NCI-H2081 (cell line): ENCODE measurements at places on chromosomes 11 and 22.

DNA sequence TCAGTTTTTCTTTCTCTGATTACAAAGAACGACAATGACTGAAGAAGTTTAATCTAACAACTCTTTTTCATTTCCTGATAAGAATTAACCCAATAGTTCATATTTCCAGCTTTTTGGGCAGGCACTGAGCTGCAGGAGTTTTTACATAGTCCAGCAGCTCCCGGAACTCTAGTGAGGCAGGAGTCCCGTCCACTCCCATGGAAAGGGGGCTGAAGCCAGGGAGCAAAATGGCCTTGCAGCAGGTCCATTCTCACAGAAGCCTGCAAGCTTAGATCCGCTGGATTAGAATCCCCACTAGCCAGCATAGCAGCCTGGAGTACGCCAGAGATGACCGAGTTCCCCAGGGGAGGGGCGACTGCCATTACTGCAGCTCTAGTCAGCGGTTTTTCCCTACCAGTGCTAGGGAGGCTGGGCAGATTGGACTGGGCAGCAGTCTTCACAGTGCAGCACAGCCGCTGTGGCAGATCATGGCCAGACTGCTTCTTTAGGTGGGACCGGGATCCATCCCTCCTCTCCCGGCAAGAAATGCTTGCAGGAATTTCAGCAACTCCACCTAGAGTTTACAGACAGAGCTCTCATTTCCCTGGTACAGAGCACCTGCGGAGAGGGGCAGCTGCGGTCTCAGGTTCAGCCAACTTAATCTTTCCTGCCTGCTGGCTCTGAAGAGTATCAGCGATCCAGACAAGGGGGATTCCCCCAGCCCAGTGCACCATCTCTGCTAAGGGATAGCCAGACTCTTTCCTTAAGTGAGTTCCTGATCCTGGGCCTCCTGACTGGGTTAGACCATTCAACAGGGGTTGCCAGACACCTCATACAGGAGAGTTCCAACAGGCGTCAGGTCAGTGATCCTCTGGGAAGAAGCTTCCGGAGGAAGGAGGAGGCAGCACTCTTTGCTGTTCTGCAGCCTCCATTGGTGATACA, 742 bp upstream of the CASP4 start:
- DNase-seq, result peak; percentile 25

GRCh38 chr22:37778370-37779009, 29.2 kb upstream of the GCAT start:
- no peak for DNase-seq

DNA sequence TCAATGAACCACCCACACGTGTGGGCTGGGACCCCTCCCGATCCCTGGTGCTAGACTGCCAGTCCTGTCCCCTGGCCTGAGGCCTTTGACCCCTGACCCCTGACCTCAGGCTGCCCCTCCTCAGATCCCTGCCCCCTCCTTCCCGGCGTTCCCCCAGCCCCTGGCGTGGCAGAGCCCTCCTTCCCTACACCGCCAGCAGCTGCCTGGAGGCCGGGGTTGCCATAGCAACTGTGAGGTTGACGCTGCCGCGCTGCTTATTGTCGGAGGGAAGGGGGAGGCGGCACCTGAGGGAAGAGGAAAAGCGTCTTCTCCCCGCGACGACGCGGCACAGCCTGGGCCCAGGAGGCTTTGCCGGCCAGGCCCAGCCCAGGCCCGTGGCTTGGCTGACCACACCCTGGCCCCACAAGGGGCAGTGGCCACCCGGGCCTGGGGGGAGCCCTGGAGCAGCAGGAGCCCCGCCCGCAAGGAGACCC, 32.6 kb downstream of the SHANK3 start:
- DNase-seq, result peak; percentile 70

DNA sequence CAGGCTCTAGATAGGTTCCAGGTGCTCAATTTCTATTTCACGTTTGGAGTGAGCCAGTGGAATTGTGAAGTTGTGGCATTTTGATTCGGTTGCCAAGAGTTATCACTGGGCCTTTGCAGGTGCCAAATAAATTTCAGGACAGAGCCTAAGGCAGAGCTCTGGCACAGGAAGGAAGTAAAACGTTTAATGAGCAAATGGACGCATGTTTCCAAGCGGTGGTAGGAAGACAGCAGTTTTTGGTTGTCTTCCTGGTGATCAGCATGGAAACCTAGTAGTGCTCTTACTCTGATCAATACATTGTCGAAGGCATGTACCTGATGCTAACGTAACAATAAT, 452 bp downstream of the BIRC3 start:
- no peak for DNase-seq

- no peak for DNase-seq
These were observed 1.6 kb downstream of the IFITM10 start for GRCh38 chr11:1748636-1749394.

DNA sequence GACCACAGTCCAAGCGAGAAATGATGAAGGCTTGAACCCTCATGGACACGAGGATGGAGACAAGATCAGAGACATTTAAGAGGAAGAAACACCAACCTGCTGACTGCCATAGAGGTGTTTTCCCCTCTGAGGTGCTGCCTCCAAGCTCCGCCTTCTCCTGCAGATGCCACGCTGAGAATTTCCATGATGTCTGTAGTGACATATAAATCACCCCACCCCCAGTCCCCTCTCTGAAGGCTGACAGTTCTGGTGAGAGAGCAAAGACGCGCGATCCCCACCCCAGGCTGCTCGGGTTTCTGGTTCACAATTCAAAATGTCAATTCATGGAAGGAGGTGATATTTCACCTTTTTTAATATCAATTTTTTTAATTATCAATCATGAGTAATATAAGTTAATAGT, 28.2 kb downstream of the LRRC32 start:
- no peak for DNase-seq

DNA sequence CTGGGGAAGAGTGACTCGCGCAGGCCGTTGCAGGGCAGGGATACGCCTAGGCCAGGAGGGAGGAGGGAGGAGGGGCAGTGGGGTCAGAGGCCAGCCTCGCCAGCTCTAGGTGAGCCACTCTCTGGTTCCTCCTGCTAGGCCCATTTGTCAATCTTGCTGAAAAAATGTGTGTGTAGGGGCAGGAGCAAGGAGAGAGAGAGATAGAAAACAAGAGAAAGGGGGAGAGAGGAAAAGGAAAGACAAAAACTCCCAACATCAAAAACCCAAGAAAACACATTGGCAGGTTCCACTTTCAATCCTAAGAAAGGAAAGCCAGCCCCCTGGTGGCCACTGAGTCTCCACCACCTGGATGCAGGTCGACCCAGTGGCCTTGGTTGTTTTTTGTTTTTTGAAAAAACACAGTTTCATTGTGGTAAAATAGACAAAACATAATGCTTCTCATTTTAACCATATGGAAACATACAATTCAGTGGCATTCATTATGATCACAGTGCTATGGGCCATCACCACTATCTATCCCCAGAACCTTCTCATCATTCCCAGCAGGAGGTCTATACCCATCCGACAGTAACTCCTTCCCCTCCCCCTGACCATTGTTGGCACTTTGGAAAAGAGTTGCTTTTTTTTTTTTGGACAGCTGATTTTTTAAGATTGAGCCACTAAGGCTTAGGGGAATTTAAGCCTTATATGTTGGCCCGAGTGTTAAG, 10.9 kb downstream of the OMP start:
- peak; percentile 8 for DNase-seq

GRCh38 chr11:116357784-116358544, 414.8 kb downstream of the BUD13 start:
- no peak for DNase-seq

GRCh38 chr11:132559331-132560036, 972.8 kb downstream of the OPCML start:
- no peak for DNase-seq

- no peak for DNase-seq
These were observed 101.9 kb upstream of the ANO3 start for GRCh38 chr11:26229981-26230380.

DNA sequence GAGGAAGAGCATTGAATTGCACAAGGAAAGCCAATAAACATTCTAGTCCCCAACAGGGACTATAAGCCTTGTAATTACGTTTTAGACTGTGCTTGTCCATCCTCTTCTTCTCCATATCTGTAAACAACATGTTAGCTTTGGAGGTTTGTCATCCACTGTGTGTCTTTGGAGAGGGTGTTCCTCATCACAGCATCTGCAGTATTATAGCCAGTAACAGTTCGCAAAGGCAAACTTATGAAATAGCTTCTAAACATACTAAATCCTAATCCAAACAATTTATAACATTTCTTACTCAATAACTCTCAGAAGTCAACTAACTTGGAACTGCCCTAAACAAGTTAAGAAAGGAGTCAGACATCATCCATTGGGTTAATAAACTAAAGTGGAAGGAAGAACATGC, 10.3 kb upstream of the BDNF start:
- DNase-seq, result no peak

DNA sequence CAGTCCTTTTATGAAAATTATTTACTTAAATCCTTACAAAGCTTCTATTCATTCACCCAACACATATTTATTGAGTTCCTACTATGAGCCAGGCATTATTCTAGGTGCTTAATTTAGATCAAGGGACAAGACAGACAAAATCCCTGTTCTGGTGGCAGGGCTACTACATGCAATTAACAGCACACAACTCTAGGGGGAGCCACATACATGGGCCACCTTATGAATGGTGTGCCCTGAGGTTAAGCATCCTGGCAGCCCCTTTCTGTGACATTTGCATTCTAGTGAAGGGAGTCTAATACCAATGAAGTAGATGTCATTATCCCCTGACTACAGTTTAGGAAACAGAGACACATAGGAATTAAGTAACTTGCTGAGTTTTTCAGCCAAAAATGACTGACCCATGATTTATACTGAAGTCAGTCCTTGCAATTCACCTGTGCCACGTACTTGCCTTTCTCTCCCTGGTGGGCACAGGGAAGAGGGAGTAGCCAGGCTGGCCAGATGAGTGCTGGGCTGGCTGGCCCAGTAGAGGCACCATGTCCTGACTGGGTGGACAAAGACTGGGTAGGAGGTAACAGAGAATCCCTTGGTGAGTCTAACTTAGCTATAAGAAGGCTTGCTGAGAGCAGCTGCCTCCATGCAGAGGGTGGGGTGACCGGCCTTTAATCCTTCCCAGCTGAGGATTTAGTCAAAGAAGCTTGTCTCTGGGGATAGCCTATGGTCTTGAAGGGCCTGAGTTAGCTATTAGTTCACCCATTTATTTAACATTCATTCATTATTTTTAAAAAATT, 52.0 kb upstream of the ELF5 start:
- DNase-seq, result peak; percentile 12

GRCh38 chr22:20867179-20868024, 8.6 kb downstream of the SNAP29 start:
- no peak for DNase-seq

- DNase-seq, result no peak
These were observed 193.3 kb downstream of the TRPC6 start for GRCh38 chr11:101390539-101390938.

DNA sequence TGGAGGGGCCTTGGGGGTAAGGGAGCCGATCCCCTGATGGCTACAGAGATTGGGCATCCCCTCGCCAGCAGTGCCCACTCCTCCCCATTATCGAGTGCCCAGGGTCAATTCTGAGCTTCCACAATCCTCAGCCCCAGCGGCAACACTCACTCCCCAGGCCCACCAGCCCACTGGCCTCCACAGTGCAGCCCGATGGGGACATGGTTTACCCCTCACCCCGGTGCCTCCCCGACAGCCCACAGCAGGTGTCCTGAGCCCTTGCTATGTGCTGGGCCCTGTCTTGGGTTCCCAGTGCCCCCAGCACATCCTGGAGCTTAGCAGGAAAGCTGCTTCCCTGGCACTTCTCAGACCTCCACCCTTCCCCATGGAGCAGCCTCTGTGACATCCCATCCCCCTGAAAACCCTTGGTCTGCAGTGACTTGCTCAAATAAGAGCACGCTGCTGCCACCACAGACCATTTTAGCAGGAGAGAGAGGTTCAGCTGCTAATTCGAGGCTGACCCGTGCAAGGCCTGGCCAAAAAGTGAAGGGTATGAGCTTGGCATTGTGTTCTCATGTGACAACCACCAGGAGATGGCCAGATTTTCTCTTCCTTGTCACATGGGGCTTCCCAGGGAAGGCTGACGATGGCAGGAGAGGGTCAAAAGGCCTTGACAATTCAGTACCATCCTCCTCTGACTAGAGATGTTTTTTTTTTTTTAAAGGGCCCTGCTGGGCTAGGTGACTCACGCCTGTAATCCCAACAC, 23.6 kb downstream of the KCNJ4 start:
- no peak for DNase-seq

GRCh38 chr22:49238181-49239141, 589.2 kb downstream of the BRD1 start:
- no peak for DNase-seq

GRCh38 chr11:5684036-5684645, 733 bp downstream of the TRIM5 start:
- no peak for DNase-seq

GRCh38 chr11:111407652-111408051, 28.6 kb upstream of the POU2AF1 start:
- no peak for DNase-seq

GRCh38 chr11:69013009-69013951, at the start of gene MRGPRF:
MRGPRF (minus strand) TSS chr11:69013246; CDS start chr11:69009901, 3,345 bp downstream.
- no peak for DNase-seq

DNA sequence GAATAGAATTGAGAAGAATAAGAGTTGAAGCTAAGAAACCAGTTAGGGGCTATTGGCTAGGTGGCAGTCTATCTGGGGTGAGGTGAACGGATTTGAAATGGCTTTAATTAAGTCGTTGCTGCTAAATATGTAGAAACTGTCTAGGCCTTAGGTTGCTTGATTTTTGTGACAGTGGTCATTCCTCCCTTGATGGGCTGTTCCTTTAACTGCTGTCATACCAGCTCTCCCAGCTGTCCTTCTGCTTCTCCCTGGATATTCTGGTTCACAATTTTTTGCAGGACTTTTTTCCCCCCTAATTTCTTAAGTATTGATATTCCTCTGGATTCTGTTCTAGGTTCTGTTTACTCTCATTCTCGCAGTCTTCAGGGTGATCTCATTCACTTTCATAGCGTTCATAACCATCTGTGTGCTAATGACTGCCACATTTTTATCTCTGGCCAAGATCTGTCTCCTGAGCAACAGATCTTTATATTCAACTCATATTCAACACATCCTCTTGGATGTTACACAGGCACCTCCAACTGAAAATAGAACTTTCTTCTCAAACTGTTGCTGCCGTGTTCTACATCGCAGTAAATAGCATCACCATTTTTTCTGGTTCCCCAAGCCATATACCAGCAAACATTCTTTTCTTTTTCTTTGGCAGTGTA, 134.1 kb downstream of the UVRAG start:
- no peak for DNase-seq

DNA sequence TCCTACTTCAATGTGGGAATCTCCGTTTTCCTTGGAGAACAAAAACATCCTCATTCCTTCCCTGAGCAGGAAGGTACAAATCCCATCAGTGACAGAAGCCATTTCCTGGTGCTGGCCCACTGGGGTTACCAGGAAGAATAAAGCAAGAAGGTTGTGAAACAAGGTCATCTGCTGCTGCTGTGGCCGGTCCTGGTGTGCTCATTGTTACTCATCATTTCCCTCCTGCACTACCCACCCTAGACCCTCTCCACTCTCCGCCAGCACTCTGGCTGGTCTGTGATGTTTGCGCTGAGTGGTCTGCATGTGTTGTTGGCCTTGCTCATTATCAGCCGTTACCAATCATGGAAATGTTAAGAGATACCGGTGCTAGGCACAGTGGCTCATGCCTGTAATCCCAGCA, 37.0 kb downstream of the OSBP2 start:
- no peak for DNase-seq
